NCI-H1417 treated with DMSO at 0.1 percent for 48 hours (cell line): ENCODE measurements at places on chromosomes 3 and 15.

DNA sequence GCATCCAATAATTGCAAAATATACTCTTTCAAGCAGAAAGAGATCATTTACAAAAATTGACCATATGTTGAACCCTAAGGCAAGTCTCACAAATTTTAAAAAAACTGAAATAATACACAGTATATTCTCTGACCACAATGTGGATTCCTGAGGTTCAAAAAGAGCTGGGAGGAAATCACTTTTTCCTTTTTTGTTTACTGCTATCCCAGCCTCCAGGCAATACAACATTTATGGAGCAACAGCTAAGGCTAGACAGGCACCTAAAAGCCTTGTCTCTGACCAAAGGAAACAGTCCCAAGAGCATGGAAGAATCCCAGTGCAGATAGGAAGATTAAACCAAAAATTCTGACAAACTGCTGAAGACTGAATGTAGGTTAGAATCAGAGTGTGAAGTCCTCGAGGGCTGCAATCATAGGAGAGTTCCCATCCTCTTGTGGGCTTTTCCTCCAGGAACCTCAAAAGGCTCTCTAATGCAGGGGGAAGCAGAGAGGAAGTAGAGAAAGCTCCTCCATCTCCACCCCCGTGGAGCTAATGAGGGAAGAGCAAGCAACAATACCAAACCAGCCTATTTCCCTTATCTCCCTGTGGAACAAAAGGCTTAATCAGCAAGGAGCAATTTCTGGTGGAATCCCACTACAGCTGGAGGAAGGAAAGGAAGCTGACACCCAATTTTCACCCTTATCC, 57.0 kb downstream of the TMCC1 start:
- no peak for DNase-seq

- no peak for DNase-seq
Measured at GRCh38 chr15:50977162-50977561, 68.7 kb downstream of the AP4E1 start.

DNA sequence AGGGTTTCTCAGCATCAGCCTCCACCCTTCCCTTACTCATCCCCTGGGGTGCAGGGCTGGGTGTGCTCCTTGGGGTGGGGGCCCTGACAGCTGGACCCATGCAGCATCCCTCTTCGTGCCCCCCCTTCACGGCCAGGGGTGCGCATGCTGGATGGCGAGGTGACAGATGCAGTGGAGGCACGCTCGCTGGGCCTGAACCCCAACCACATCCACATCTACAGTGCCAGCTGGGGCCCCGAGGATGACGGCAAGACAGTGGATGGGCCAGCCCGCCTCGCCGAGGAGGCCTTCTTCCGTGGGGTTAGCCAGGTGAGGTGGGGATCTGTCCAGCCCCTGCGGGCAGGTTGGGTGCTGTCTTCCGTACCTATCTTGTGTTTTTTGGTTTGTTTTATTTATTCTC, 6.3 kb upstream of the FES start:
- DNase-seq, result no peak

- DNase-seq, result no peak
Measured at GRCh38 chr3:37228749-37229148, 54.4 kb upstream of the LRRFIP2 start.

- no peak for DNase-seq
Measured at GRCh38 chr15:39610665-39611064, 29.8 kb downstream of the THBS1 start.

DNA sequence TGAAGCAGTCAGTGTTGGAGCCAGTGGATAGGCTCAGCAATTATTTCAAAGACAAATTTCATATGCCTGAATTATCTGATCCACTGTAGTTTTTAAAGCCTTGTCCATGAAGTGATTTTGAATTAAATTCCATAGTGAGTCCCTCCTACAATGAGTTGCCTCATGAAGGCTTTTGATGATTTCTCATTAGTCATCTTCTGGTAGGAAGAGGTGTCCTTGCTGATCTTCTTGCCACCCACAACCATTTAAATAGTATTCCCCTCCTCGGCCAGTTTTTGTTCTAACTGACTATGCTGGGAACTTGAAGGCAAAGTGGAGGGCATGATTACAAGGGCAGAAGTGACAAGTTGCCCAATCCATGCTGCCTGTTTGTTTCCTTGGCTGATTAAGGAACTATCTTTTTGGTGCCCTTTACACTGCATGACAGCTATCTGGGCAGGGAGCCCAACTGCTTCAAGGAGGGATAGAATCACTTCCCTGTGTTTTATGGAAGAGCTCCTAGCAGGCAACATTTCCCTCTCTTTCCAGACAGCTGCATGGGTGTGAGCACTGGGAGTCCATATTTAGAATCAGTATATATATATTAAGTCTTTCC, 617.5 kb downstream of the ZPLD1 start:
- no peak for DNase-seq

- no peak for DNase-seq
Measured at GRCh38 chr3:64684715-64685261, 3.0 kb downstream of the ADAMTS9 start.

GRCh38 chr15:51267703-51268083, 70.7 kb downstream of the CYP19A1 start:
- DNase-seq, result no peak

GRCh38 chr3:132421832-132422231, 4.5 kb downstream of the DNAJC13 start:
- DNase-seq, result no peak

DNA sequence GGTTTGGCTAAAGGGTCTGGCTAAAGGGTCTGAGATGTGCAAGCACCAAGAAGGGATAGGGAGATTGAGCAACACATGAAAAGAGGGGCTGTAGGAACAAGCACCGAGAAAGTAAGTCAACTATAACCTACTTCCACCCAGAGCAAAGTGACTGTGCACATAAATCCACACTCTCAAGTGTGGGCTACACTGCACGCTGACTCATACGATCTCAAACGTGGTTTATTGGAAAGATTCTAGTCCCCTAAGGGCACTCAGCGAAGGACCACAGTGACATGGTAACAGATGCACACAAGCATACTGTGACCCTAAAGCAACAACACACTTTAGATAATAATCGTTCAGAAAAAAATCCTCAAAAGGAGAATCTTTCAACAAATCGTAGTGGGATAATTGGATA, 48.0 kb downstream of the EHHADH start:
- no peak for DNase-seq

- no peak for DNase-seq
Measured at GRCh38 chr3:61940236-61940635, 378.9 kb downstream of the PTPRG start.

- DNase-seq, result no peak
Measured at GRCh38 chr15:59644756-59645155, 12.6 kb downstream of the GTF2A2 start.

GRCh38 chr3:54874816-54875556, 52.9 kb downstream of the LRTM1 start:
- no peak for DNase-seq

DNA sequence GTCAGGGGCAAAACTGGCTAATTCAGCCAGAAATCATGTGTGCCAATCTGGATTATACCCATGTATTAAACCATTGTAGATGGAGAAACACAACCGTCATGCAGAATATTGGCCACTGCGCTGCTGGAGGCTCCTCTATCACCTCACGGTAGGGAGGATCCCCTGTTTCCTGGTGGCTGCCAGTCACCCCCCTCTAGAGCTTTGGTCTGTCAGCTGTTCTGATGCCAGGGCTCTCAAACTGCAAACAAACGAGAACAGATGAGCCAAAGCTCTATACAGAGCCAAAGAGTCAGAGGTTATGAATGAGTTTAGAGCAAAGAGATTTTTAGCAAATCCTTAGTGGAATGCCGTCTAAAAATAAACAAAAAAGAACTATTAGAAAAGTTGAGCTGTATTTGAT, 62.5 kb downstream of the IL20RB start:
- DNase-seq, result no peak

DNA sequence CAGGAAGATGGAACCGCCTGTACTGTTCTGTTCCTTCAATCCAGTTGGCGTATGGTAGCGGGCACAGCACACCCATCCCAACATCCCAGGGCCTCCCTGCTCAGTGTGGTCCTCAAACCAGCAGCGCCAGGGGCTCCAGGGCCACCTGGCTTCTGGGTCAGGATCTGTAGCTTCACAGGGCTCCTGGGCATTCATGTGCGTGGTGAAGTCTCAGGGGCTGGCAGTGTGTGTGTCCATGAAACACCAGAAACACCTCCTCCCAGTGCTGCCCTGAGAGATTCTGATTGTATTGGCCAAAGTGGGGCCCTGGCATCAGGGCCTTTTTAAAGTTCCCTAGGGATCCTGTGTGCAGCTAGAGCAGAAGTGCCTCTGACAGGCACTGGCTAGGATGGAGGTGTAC, 42.1 kb downstream of the ABTB1 start:
- DNase-seq, result no peak

DNA sequence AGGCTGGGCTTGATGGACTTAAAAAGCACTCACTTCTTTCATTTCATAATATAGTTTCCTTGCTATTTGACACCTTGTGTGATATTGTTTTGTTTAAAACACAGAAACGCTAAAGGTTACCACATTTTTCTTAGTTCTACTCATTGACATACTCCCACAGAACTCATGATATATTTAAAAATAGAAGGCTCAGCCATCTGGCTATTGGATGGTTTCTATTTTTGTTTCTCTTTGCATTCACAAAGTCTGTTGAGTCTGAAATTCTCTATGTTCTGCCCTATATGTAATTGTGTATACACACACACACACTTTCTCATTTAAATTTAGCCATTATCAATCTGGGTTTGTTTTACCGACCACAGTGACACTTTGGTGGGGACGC, 128.2 kb downstream of the SOX2 start:
- no peak for DNase-seq

DNA sequence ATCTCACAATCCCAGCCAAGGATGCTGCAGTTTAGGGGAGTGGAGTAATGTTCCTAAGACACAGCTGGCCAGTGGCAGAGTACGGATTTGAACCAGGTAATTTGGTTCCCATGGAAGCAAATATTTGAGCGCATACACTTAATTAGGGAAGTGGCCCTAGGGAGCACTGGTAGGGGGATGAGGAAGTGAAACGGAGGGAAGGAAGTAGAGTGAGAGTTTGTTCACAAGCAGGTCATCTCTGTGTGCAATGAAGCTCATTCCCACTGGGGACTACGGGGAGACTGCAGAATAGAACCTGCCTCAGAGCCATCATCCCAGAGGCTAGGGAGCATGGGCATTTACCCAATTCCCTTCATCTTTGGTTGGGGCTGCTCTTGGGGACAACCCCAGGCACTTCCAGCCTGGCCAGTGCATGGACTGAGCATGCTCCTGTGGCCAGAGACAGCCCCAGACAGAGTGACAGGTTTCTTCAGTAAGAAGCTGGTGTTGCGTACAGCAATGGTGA, 317.2 kb upstream of the PROK2 start:
- no peak for DNase-seq

- DNase-seq, result no peak
Measured at GRCh38 chr3:71008350-71008935, 575.1 kb downstream of the FOXP1 start.

DNA sequence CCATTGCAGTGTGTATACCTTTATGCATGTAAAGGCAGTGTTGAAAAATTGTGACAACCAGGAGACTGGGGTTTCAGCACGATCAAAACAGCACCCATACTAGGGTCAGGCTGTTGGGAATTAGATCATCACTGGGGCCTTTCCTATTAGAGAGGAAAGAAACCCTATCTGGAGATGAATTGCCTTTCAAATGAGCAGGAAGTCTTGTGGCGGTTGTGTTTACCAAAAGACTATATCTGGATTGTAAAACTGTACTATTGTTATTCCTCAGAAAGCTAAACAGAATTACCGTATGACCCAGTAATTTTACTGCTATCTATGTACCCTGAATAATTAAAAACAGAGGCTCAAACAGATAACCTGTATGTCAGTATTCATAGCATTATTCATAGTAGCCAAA, 10.1 kb downstream of the UBE2E1 start:
- DNase-seq, result no peak

- no peak for DNase-seq
Measured at GRCh38 chr3:106814231-106814630, 563.0 kb upstream of the CCDC54 start.

DNA sequence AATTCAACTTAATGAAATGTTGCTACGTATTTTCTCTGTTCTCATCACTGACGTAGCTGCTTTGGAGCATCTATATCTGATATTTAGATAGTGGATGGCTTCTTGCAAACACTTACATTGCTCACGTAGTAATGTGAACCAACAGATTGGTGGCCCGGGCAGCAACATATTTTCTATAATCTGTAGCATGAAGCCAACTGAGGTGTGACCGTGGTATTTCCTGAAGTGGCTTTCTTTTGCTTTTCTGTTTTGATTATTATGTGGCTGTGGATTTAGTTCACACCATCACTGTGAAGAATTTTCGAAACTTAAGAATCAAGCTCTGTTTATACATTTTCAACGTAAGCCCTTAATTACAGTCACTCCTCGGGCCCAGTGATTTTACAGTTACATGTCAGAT, 288.5 kb downstream of the LPP start:
- DNase-seq, result no peak

- DNase-seq, result no peak
Measured at GRCh38 chr3:194893121-194893987, 207.7 kb downstream of the FAM43A start.

DNA sequence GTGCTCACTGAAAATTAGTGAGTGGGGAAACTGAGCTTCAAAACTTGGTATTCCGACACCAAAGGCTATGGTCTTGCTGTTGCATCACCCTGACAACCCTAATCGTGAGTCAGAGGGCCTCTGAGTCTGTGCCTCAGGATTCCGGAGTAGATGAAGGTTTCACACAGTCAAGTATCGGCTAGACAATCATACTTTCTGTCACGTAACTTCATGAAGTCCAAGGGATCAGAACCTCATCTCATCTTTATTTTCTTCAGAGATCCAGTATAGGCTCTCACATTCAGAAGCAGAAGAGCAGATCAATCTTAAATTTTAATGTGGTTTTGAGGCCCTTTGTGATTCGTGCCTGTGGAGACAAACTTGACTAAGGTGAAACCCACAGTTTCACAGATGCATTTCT, 26.1 kb upstream of the NECTIN3 start:
- no peak for DNase-seq

GRCh38 chr3:25385807-25386460, 42.1 kb upstream of the RARB start:
- no peak for DNase-seq

DNA sequence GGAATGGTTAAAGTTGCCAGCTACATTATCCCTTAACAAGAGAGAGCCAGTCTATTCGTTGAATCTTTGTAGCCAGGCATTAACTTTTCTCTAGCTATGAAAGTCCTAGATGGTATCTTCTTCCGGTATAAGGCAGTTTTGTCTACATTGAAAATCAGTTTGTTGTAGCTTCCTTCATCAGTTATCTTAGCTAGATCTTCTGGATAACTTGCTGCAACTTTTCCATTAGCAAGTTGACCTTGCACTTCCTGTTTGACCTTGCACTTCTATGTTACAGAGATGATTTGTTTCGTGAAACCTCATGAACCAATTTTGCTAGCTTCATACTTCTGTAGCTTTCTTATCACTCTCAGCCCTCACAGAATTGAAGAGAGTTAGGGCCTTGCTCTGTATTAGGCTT, 24.1 kb downstream of the TOPAZ1 start:
- no peak for DNase-seq

- no peak for DNase-seq
Measured at GRCh38 chr3:7545334-7545733, 684.4 kb downstream of the GRM7 start.

DNA sequence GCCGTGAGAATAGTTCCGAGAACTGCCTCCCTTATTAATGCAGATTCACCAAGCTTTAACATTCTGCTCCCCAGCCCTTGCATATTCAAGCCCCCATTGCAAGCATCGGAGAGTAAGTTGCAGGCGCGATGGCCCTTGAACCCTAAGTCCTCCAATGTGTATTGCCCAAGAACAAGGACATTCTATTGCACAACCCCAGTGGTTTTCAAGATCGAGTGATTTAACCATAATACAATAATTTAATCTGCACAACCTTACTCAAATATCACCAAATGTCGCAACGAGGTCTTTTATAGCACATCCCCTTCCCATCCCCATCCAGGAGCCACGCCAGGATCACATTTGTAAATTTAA, 21.7 kb upstream of the PLXND1 start:
- DNase-seq, result no peak
